ENCODE measurements at places on chromosomes 5 and 9.

- no peak for DNase-seq
- no peaks in the 10 kb centered on the region for H3K4me1 ChIP-seq
- H3K4me3 ChIP-seq: no peak overlapping the region
- H3K27ac ChIP-seq: no peak overlapping the region
- H3K36me3 ChIP-seq: no peaks in the 10 kb centered on the region
Measured at GRCh38 chr9:133162861-133163503, 732 bp downstream of the GBGT1 start.

DNA sequence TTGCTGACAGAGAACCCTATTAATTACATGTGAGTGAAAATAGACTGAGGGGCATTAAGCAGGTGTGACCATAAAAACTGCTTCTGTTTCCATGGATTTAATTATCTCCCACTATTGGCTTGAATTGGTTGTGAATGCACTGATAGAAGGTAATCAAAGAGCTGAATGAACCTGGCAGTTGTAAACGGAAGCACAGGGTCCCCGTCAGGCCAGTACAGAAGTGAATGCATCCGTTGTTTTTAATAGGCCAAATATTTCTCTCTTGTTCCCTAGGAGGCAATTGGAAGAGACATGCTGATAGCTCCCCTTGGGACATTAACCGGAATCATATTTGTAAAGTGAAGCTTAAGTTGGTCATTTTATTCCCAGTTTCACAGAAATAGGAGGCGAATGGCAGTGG, 147.0 kb downstream of the CAVIN4 start:
- H3K4me1 ChIP-seq: no peaks in the 10 kb centered on the region
- H3K27me3 ChIP-seq: no peaks in the 10 kb centered on the region
- no peaks in the 10 kb centered on the region for H3K36me3 ChIP-seq
- H3K27ac ChIP-seq: no peak overlapping the region
- no peak overlapping the region for H3K4me3 ChIP-seq

DNA sequence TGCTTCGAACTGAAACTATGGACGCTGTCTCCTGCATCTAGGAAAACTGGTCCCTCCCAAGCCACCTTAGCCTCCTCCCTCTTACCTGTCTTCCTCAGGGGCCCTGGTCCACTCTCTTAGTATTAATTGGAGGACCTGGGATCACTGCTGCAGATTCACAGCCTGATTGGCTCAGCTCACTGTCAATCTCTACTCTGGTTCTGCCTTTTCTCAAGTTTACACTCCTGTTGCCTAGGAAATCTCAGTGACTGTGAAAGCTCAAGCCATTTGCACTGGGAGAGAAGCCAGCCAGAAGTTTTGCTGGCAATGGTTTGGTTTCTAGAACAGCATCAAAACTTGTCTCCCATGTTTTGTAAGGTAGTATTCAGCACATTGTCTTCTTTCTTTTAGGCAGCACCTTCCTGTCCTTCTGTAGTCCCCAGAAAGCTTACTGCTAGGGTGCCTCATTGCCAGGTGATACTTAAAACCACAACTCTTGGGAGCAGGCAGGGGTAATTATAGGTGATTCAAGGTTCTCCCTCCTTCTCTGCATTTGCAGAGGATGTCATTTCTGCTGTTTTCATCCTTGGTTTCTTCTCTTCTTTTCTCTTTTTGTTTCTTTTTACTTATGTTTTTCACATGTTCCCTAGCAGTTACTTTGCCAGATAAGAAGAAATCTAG, at the start of gene CAPSL:
TSS of gene CAPSL (minus strand) at position 55 of the 660 bp plus-strand sequence. CDS start 17,502 bp downstream, outside the sequence.
- H3K36me3 ChIP-seq: no peaks in the 10 kb centered on the region
- no peaks in the 10 kb centered on the region for H3K27me3 ChIP-seq
- DNase-seq: no peak
- H3K27ac ChIP-seq: no peak within 1 kb of the TSS
- H3K4me3 ChIP-seq: no peak within 1 kb of the TSS
- H3K4me1 ChIP-seq: no peaks in the 10 kb centered on the region

- H3K4me1 ChIP-seq: no peaks in the 10 kb centered on the region
- peaks cover 6% of the 10 kb centered on the region for H3K27me3 ChIP-seq
- H3K4me3 ChIP-seq: no peak overlapping the region
- no peaks in the 10 kb centered on the region for H3K36me3 ChIP-seq
Measured at GRCh38 chr9:974996-975739, 1.3 kb upstream of the DMRT3 start.

- H3K27me3 ChIP-seq: peaks cover 6% of the 10 kb centered on the region
- no peaks in the 10 kb centered on the region for H3K36me3 ChIP-seq
- H3K4me3 ChIP-seq: no peak within 1 kb of the TSS
- no peak within 1 kb of the TSS for H3K27ac ChIP-seq
Measured at GRCh38 chr5:51383131-51384121, at the start of gene ISL1. Gene ISL1 (plus strand): TSS chr5:51383448. CDS start chr5:51383672, 224 bp downstream.

DNA sequence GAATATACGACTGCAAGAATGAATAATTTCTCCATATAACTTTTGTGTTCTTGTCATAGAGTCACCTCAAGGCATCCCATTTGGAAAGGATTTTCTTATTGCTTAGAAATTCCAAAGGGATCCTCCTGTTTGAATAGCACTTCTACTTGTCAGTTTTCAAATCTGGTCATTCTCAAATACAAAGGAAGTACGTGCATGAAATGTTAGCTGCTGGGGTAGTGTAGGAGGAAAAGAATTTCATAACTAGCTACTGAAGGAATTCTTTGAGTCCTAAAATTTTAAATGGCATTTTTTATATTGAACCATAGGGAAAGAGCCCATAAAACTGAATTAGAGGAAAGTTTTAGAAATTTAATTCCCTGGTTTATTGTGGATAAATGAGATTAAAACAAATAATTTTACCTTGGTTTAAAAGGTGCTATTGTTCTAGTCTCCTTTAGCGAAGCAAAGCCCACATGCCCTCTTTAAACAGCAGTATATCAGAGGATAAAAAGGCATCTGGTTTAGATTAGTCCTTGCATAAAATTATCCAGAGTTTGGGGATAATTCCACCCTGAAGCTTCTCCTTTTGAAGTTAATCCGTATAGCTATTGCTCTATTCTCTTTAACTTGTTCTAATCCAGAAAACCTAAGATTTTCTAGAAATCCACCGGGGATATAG, 2.0 kb upstream of the MPDZ start:
- H3K27me3 ChIP-seq: no peaks in the 10 kb centered on the region
- H3K27ac ChIP-seq: no peak overlapping the region
- peaks cover 12% of the 10 kb centered on the region for H3K4me1 ChIP-seq
- H3K4me3 ChIP-seq: no peak overlapping the region
- DNase-seq: no peak

DNA sequence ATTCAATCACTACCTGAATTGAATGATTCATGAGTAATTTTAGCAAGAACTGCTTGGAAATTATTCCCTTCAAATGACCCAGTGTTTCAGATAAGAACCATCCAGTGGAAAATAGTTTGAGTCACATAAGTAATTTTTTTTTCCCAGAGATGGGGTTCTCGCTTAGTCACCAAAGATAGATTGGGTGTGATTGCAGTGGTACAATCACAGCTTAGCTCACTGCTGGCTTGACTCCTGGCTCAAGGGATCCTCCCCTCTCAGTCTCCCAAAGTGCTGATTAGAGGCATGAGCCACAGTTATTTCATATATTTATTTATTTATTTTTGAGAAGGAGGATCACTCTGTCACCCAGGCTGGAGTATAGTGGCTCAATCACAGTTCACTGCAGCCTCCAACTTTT, 574.5 kb upstream of the ARRDC3 start:
- no peaks in the 10 kb centered on the region for H3K27me3 ChIP-seq
- H3K27ac ChIP-seq: no peak overlapping the region
- H3K4me3 ChIP-seq: no peak overlapping the region
- DNase-seq: no peak
- H3K4me1 ChIP-seq: no peaks in the 10 kb centered on the region

- H3K27me3 ChIP-seq: no peaks in the 10 kb centered on the region
- H3K4me1 ChIP-seq: no peaks in the 10 kb centered on the region
- H3K36me3 ChIP-seq: no peaks in the 10 kb centered on the region
- H3K4me3 ChIP-seq: no peak overlapping the region
- no peak for DNase-seq
- no peak overlapping the region for H3K27ac ChIP-seq
Measured at GRCh38 chr9:84024041-84024575, 43.5 kb downstream of the RMI1 start.

DNA sequence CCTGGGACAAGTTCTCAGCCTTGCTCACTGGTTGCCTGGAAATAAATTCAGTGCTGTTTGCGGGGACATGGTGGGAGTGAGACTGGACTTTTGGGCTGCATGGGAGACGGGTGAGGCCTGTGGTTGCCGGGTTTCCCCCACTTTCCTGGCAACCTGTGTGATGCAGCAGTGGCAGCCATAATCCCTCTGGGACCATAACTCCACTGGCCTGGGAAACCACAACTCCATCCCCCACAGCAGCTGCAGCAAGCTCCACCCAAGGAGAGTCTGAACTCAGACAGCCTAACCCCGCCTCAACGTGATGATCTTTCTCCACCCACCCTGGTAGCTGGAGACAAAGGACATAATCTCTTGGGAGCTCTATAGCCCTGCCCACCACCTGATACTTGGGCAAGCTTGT, 349.9 kb downstream of the PIK3R1 start:
- DNase-seq: no peak
- no peaks in the 10 kb centered on the region for H3K36me3 ChIP-seq

- no peak overlapping the region for H3K27ac ChIP-seq
- H3K4me3 ChIP-seq: no peak overlapping the region
- H3K36me3 ChIP-seq: no peaks in the 10 kb centered on the region
- no peaks in the 10 kb centered on the region for H3K4me1 ChIP-seq
Measured at GRCh38 chr9:106718936-106719335, 144.0 kb upstream of the ZNF462 start.

- no peak overlapping the region for H3K4me3 ChIP-seq
- H3K27ac ChIP-seq: no peak overlapping the region
- H3K4me1 ChIP-seq: peaks cover 44% of the 10 kb centered on the region
- no peaks in the 10 kb centered on the region for H3K27me3 ChIP-seq
- DNase-seq: no peak
- no peaks in the 10 kb centered on the region for H3K36me3 ChIP-seq
Measured at GRCh38 chr9:128768606-128769005, 3.1 kb downstream of the ZER1 start.

- no peaks in the 10 kb centered on the region for H3K4me1 ChIP-seq
- DNase-seq: peak; percentile 71
- H3K27ac ChIP-seq: no peak overlapping the region
- H3K4me3 ChIP-seq: no peak overlapping the region
- no peaks in the 10 kb centered on the region for H3K27me3 ChIP-seq
- H3K36me3 ChIP-seq: no peaks in the 10 kb centered on the region
Measured at GRCh38 chr9:114653556-114654159, 3.9 kb downstream of the TEX53 start.

DNA sequence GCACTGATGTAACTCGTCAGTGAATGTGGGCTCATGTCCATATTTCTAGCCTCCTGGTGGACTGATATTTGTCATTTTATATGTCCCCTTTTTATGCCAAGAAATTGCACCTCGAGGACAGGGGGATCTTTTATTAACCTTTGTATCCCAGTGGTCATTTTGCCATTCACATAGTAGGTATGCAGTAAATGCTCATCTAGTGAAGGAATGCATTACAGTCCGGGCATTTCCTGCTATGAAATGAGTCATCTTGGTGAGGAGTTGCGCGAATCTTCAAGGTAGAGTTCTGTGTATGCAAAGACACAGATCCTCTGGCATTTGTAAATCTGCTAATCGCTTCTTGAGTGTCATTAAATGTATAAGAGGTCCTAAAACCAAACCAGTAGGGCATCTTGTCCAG, 755.5 kb upstream of the ADAMTS16 start:
- H3K27me3 ChIP-seq: no peaks in the 10 kb centered on the region
- no peak for DNase-seq
- no peaks in the 10 kb centered on the region for H3K36me3 ChIP-seq
- H3K27ac ChIP-seq: no peak overlapping the region
- no peak overlapping the region for H3K4me3 ChIP-seq

- H3K36me3 ChIP-seq: no peaks in the 10 kb centered on the region
- H3K4me3 ChIP-seq: no peak overlapping the region
- DNase-seq: no peak
- H3K4me1 ChIP-seq: no peaks in the 10 kb centered on the region
Measured at GRCh38 chr9:17453751-17454150, 125.1 kb upstream of the SH3GL2 start.

DNA sequence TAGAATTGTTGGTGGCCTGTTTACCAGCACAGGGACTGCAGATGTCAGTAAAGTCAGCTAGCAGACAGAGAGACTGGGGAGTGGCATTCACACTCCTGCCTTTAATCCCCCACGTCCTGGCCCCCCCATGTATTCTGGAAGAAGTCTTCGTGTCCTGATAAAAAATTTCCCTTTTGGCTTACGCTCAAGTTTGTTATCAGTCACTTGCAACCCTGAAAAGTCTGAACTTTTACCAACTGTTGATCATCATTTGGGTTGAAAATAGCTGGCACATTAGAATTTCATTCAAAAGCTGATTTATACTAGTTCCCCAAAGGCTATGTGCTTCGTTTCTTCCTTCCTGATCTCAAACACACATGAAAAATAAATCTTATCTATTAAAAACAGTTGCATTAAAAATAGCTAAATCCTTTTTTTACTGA, 5.8 kb upstream of the CRHBP start:
- H3K4me1 ChIP-seq: peaks cover 18% of the 10 kb centered on the region
- H3K27ac ChIP-seq: no peak overlapping the region
- DNase-seq: no peak
- peaks cover 2% of the 10 kb centered on the region for H3K27me3 ChIP-seq
- no peak overlapping the region for H3K4me3 ChIP-seq

DNA sequence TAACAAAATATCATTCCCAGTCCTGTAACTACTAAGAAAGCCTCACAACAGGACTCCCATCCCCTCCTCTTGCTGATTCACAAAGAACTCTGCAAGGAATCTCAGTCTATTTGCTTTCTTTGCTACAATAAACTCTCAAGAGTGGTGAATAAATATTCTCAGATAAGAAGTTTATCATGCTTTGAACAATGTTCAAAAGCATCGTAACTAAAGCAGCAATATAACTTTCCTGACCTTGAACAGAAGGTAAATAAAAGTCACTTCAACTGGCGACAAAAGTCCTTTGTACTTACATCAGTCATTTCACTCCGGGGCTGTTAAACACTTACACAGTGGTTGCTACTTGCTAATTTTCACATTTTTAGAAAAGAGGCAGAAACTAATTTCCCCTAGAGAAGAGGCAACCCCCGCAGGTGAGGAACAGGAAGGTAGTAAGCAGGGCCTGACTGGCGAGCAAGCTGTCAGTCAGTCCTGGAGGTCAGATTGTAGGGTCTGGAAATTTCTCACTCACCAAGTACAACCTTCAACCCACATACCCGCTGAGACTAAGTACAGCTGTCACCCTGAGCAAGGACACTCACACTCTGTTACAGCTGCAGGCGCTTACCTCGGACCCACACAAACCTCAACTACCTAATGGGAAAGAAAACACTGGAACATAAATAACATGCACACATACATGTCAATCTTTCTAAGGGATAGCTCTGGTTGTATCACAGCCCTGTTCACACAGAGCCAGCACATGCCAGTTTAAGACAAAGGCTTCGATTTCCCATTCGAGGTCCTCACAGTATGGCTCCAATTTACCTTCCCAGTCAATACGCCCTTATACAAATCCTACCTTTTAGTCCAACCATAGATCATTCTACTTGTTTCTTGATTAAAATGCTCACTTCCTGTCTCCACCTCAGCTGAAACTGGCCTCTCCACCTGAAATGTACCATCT, 104.6 kb upstream of the RETREG1 start:
- H3K27me3 ChIP-seq: no peaks in the 10 kb centered on the region
- no peaks in the 10 kb centered on the region for H3K36me3 ChIP-seq
- peaks cover 36% of the 10 kb centered on the region for H3K4me1 ChIP-seq

GRCh38 chr9:124284237-124284831, 26.6 kb downstream of the NEK6 start:
- DNase-seq: peak; percentile 86
- H3K4me1 ChIP-seq: peaks cover 100% of the 10 kb centered on the region
- H3K4me3 ChIP-seq: no peak overlapping the region
- peaks cover 23% of the 10 kb centered on the region for H3K36me3 ChIP-seq
- H3K27me3 ChIP-seq: no peaks in the 10 kb centered on the region
